ENCODE measurements at places on chromosomes 2 and 18. TPM values are rescaled to one million over a fixed set of nuclear protein-coding genes. Genes with fewer than 3 reads are reported as not detected.

DTYMK gene
- 54.5 TPM for total RNA-seq

CNTNAP5 gene
- not detected for total RNA-seq

IGFBP5 gene
- 1.3 TPM for total RNA-seq

SP9 gene
- not detected for total RNA-seq

C2orf66 gene
- total RNA-seq, result 0.56 TPM

LMAN2L gene
- total RNA-seq, result 12.8 TPM

POTEJ gene
- total RNA-seq, result not detected

ITPRIPL1 gene
- total RNA-seq, result 0.99 TPM

VAMP8 gene
- total RNA-seq, result 150 TPM

SULT1C4 gene
- total RNA-seq, result not detected

TEX44 gene
- not detected for total RNA-seq

ADD2 gene
- not detected for total RNA-seq

ASXL3 gene
- total RNA-seq, result under 0.01 TPM

DQX1 gene
- 5.3 TPM for total RNA-seq

DNAH6 gene
- total RNA-seq, result 0.05 TPM

HJURP gene
- 26.2 TPM for total RNA-seq

ATP8B1 gene
- total RNA-seq, result 23.5 TPM

MREG gene
- 19.0 TPM for total RNA-seq

TMEM178A gene
- 0.56 TPM for total RNA-seq
